ENCODE measurements at places on chromosomes 1 and 21. TPM values are rescaled to one million over a fixed set of nuclear protein-coding genes. Genes with fewer than 3 reads are reported as not detected.

CD160 gene
- total RNA-seq, result 0.63 TPM

CLDN14 gene
- total RNA-seq, result 0.15 TPM

DNA sequence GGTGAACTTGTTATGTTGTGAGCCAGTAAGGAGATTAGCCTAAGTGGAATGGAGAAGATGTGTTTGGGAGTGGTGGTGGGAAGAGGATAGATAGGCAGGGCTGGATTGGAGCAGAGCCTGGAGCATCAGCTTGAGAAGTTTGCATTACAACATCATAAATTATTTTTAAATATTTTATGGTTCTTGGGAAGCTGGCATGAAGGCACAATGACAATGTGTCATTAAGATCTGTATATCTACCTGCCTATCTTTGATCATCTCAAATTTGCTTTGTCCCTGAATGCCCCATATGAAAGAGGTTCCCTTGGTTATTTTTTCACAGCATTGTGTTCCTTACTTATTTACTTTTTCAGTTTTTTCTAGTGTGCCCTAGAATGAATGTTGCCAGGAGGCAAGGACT, 32.3 kb downstream of the HRNR start:
- no peaks in the 10 kb centered on the region for H3K27me3 ChIP-seq
- no peak overlapping the region for H3K27ac ChIP-seq
- H3K36me3 ChIP-seq, result no peaks in the 10 kb centered on the region
- DNase-seq, result no peak

DNA sequence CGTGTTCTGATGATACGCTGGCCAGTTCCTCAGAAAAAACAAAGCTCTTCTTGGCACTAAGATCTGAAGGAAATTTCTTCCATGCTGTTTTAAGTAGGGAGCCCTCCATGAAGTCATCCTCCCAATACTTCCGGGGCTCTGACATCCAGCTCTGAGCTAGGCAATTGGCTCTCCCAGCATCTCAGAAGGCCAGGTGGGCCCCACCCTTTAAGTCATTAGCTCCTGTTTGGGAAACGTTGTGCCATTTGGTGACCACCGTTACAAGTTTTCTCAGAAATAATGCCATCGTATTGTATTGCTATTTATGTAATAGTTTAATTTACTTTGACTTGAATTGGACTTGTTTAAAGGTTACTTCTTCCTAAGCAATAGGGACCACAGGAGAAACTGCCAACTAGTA, 130.3 kb upstream of the EDN2 start:
- H3K27me3 ChIP-seq, result no peaks in the 10 kb centered on the region
- H3K36me3 ChIP-seq, result no peaks in the 10 kb centered on the region
- DNase-seq, result no peak
- H3K27ac ChIP-seq, result no peak overlapping the region

DNA sequence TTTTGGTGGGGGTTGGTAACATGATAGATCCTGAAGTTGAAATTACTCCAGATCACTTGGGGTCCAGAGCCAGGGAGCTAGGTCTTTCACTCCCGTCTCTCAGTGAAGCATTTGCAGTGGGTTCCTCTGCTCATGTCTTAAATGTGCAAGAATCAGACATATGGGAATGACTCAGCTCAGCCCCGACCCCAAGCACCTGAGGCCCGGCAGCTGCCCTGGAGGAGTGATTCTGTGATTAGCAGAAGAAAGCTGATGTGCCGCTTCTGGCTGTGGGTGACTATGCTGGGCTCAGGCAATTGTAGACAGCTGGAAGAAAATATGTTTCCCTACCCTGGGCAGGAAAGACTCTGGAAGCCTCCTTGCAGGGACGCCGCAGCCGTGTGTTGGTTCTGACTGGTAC, 601.7 kb downstream of the NPHP4 start:
- H3K4me1 ChIP-seq, result no peaks in the 10 kb centered on the region
- H3K27me3 ChIP-seq, result peaks cover 36% of the 10 kb centered on the region
- no peak overlapping the region for H3K27ac ChIP-seq
- H3K36me3 ChIP-seq, result no peaks in the 10 kb centered on the region
- H3K4me3 ChIP-seq, result no peak overlapping the region
- DNase-seq, result no peak

GRCh38 chr1:70909262-70909822, 138.3 kb downstream of the PTGER3 start:
- no peak overlapping the region for H3K27ac ChIP-seq
- no peak for DNase-seq
- no peaks in the 10 kb centered on the region for H3K36me3 ChIP-seq
- H3K4me3 ChIP-seq, result no peak overlapping the region
- no peaks in the 10 kb centered on the region for H3K4me1 ChIP-seq

LRRC8C gene
- total RNA-seq, result 11.7 TPM

- H3K27ac ChIP-seq, result no peak overlapping the region
- no peaks in the 10 kb centered on the region for H3K27me3 ChIP-seq
- H3K36me3 ChIP-seq, result no peaks in the 10 kb centered on the region
- no peak for DNase-seq
- H3K4me1 ChIP-seq, result no peaks in the 10 kb centered on the region
- H3K4me3 ChIP-seq, result no peak overlapping the region
Measured at GRCh38 chr21:42286416-42286815, 28.8 kb downstream of the TFF3 start.

DNA sequence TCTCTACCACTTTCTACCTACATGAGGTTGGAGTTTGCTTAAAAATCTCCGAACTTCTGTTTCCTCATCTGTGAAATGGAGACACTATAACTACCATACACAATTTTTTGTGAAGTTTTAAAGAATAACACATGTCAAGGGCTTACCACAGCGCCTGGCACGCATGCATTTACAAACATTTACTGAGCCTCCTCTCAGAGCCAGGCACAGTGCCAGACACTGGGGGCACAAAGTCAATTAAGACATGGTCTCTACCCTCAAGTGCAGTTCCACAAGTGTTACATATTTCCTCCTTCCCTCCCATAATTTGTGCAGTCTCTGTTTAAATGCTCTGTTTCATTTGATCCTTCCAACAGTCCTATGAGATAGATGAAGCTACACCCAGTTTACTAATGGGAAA, 356.4 kb upstream of the ESRRG start:
- no peak overlapping the region for H3K4me3 ChIP-seq
- H3K36me3 ChIP-seq, result no peaks in the 10 kb centered on the region
- H3K4me1 ChIP-seq, result peaks cover 4% of the 10 kb centered on the region
- no peaks in the 10 kb centered on the region for H3K27me3 ChIP-seq
- no peak overlapping the region for H3K27ac ChIP-seq

DNA sequence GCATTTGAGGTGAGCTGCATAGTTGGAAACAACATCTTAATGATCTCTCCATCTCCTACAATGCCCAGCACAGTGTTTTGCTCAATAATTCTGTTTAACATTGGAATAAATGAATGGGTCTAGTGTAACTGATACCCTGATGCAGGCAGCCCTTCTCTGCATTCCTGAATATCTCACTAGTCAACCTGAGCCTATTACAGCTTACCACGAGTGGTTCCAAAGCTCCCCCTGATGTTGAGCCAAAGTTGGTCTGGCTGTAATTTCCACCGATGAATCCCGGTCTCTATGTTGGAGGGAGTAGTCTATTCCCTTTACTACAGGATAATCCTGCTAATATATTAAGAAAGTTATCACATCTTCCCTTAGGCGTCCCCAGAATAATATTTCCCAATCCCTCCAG, 63.8 kb downstream of the ZBTB18 start:
- no peaks in the 10 kb centered on the region for H3K36me3 ChIP-seq
- peaks cover 2% of the 10 kb centered on the region for H3K27me3 ChIP-seq
- DNase-seq, result no peak
- H3K4me3 ChIP-seq, result no peak overlapping the region
- H3K4me1 ChIP-seq, result no peaks in the 10 kb centered on the region

DNA sequence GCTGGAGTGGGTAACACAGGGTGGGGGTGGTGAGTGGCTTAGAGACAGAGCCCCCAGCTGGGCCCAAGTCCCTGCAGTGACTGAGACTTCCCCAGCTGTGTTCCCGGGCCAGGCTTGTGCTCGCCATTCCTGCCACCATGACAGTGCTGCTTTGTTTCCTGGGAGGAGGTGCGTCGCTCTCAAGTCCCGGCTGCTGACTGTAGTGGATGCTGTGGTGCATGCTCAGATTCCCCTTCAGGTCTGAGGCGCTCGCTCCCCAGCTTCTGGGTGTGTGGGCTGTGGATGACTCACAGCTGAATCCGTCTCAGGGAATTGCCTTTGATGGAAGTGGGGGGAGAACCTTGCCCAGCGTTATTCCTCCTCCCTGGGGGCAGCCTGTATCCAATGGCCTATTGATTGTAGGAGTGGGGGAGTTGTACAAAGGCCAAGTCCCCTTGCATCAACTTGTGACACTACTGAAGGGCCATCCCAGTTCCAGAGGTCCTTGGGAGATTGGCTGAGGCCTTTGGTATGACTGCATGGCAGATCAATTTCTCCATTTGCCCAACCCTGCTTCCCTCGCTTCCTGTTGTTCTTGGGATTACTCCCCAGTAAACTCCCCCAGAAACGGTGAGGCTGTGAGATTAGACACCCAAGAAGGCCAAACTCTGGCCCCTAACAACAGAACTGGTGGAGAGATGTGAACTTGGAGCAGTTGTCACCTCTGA, 17.8 kb upstream of the POU3F1 start:
- no peak for DNase-seq
- H3K27me3 ChIP-seq, result peaks cover 18% of the 10 kb centered on the region
- H3K36me3 ChIP-seq, result no peaks in the 10 kb centered on the region

ITPKB gene
- 46.6 TPM for total RNA-seq

DNA sequence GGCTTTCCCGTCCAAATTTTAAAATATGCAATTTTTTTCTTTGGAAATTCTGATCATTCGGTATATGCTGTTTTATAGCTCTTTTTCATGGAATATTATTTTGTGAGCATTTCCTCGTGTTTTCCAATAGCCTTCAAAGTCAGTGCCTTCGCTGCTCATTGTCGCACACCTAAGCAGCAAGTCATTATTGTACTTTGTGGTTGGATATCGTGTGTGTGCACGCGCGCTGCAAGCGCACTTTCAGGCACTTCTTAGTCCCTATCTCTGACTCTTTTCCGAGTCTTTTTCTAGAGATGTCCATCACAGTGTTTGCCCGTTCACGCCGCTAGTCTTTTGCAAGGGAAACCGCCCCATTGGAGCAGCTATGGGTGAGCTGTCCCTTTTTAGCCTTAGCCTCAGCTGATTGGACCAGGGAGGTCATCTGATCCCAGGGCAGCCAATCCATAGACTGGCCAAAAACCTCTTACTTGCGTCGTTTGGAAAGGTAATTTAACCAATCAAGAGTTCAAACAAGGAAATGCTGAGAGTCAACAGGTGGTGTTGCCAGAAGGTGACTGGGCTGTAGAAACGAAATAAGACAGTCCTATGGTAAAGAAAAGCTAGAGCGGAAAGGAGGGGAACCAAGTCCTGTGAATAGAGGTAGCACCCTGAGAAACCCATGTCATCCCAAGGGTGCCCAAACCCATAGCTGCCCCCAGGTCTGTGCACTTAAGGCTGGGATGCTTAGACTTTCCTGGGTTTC, 710 bp upstream of the HYI start:
- H3K4me3 ChIP-seq, result peak overlapping the region; percentile 21
- peaks cover 26% of the 10 kb centered on the region for H3K36me3 ChIP-seq
- DNase-seq, result peak; percentile 87
- peak overlapping the region; percentile 86 for H3K27ac ChIP-seq

DNA sequence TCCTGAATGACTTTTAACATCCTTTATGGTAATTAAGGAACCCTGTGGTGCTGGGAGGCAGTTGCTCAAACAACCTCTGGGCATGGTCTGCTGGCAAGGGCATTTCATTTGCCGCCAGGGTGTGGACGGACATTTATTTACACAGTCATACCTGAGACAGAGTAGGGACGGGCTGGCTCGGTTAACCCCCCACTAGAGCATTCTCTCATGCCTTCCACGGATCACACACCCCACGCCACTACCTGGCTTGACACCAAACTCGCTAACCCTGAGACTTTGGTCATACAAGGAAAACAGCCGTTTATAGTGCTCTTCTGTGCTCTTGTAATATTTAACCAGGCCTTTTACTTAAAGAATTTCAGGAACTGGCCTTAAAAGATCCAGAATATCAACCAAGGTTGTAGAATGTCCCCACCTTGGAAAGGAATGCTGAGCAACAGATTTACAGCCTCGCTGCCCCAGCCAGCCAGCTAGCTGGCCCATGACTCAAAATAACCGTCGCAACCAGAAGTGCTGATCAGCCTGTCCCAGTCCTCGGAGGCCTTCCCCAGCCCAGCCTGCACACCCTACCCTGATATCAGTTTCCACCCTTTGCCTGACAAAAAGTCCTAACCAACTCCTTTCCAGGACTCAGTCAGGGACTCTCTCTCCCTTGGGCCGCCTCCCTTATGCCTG, 6.5 kb upstream of the PDXK start:
- H3K27me3 ChIP-seq, result no peaks in the 10 kb centered on the region
- H3K4me3 ChIP-seq, result no peak overlapping the region
- peak; percentile 54 for DNase-seq
- no peaks in the 10 kb centered on the region for H3K4me1 ChIP-seq

- DNase-seq, result no peak
- peaks cover 10% of the 10 kb centered on the region for H3K36me3 ChIP-seq
- no peak overlapping the region for H3K4me3 ChIP-seq
Measured at GRCh38 chr21:44947111-44947929, 7.5 kb downstream of the SLX9 start.

DNA sequence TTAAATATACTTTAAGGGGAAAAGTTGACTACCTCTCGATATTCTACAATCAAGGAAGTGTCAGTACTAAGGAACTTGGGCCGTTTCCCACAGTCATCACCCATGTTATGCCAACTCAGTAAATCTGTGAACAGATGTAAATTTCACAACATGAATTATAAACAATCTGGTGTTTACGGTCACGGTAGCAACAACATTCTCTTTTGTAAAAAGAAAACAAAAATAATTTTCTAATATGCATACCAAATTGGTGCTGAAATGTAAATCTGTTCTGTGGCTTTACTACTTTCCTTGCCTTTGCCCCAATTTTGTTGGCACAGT, 1.2 kb downstream of the SH3GLB1 start:
- H3K4me1 ChIP-seq, result peaks cover 43% of the 10 kb centered on the region
- no peaks in the 10 kb centered on the region for H3K36me3 ChIP-seq
- H3K27me3 ChIP-seq, result no peaks in the 10 kb centered on the region
- DNase-seq, result no peak
- peak overlapping the region; percentile 92 for H3K4me3 ChIP-seq

PRRX1 gene
- 13.8 TPM for total RNA-seq

DNA sequence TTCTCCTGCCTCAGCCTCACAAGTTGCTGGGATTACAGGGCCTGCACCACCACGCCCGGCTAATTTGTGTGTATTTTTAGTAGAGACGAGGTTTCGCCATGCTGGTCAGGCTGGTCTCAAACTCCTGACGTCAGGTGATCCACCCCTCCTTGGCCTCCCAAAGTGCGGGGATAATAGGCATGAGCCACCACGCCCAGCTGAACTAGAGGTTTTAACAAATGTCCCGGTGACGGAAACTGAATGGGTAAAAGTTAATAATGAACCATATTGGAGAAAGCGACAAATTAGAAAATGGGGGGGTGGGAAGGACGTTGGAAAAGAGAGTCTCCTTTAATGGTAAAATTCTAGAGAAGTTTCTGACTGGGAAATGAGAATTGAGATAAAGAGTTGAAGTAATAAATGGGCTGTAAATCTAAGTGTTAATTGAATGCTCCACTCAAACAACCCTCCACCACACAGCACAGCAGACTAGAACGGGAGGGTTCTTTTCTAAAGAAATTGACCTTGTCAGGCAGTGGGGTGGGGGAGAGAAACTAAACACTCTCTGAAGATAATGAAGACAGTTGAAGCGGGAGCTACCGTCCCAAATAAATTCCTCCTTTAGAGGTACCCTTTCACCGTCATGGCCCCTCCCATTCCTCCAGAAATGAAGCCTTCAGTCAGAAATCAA, 46.9 kb upstream of the PUM1 start:
- H3K4me3 ChIP-seq, result no peak overlapping the region
- no peak overlapping the region for H3K27ac ChIP-seq
- H3K36me3 ChIP-seq, result no peaks in the 10 kb centered on the region
- no peaks in the 10 kb centered on the region for H3K4me1 ChIP-seq
- DNase-seq, result no peak

Data from lung (tissue), 17 donors.